ENCODE measurements at places on chromosomes 6 and 20. TPM values are rescaled to one million over a fixed set of nuclear protein-coding genes. Genes with fewer than 3 reads are reported as not detected.

The TGM3 gene
- total RNA-seq: not detected

The DTNBP1 gene
- total RNA-seq: 22.4 TPM

The ACTL10 gene
- 2.0 TPM for total RNA-seq

The PRSS16 gene
- total RNA-seq: 0.49 TPM

The OR2H2 gene
- total RNA-seq: not detected

The LINC00237 gene
- total RNA-seq: not detected

The PSORS1C2 gene
- not detected for total RNA-seq

The DEFB113 gene
- not detected for total RNA-seq

The BANF2 gene
- total RNA-seq: not detected

The KATNA1 gene
- 22.9 TPM for total RNA-seq

The MOXD1 gene
- not detected for total RNA-seq

The FOXA2 gene
- total RNA-seq: not detected

The AIF1 gene
- total RNA-seq: 9.9 TPM

The OR12D3 gene
- not detected for total RNA-seq

The PBOV1 gene
- total RNA-seq: not detected

The RNF8 gene
- total RNA-seq: 12.2 TPM

The CCHCR1 gene
- total RNA-seq: 27.2 TPM

The PLEKHG1 gene
- 29.9 TPM for total RNA-seq

The MRPL18 gene
- total RNA-seq: 21.7 TPM

The NUP43 gene
- total RNA-seq: 22.4 TPM

The NKAIN4 gene
- not detected for total RNA-seq

The CLPSL2 gene
- not detected for total RNA-seq

The USP49 gene
- 2.9 TPM for total RNA-seq

The C6orf132 gene
- total RNA-seq: not detected

The GPR63 gene
- total RNA-seq: 0.10 TPM

The SLC35F1 gene
- total RNA-seq: not detected

The PRRT1 gene
- total RNA-seq: 0.39 TPM

The LPA gene
- total RNA-seq: not detected

The ENPP4 gene
- total RNA-seq: 4.5 TPM

The FAM83B gene
- not detected for total RNA-seq

The GSTA3 gene
- total RNA-seq: not detected

The VWA7 gene
- 6.8 TPM for total RNA-seq

The BPIFB1 gene
- total RNA-seq: not detected

The SIRPD gene
- total RNA-seq: not detected

The NRSN1 gene
- total RNA-seq: not detected

The TBX18 gene
- total RNA-seq: not detected

The MDFI gene
- total RNA-seq: not detected

The PKIB gene
- 0.62 TPM for total RNA-seq

The TREM1 gene
- total RNA-seq: not detected

The TNF gene
- 21.8 TPM for total RNA-seq

The ZBTB46 gene
- 0.49 TPM for total RNA-seq

The COL9A3 gene
- total RNA-seq: not detected
